ENCODE measurements at places on chromosomes 4 and X.

DNA sequence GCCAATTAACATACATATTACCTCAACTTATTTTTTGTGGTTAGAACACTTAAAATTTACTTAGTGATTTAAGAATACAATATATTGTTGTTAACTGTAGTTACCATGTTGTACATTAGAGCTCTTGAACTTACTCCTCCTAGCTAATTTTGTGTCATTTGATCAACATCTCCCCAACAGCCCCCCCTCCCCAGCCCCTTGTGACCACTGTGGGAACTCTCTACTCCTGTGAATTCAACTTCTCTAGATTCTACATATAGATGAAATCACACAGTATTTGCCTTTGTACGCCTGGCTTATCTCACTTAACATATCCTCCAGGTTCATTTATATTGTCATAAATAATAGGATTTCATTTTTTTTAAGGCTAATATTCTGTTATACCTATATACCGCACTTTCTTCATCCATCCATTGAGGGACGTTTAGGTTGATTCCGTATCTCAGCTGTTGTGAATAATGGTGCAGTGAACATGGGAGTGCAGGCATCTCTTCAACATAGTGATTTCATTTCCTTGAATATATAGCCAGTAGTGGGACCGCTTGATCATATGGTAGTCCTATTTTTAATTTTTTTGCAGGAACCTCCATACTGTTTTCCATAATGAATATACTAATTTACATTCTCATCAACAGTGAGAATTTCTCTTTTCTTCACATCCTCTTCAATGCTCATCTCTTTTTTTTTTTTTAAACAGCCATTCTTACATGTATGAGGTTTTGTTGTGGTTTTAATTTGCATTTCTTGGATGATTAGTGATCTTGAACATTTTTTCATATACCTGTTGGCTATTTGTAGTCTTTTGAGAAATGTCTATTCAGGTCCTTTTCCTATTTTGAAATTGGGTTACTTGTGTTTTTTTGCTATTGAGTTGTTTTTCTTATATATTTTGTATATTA, 66.8 kb downstream of the RAPGEF2 start:
- no peak for DNase-seq

GRCh38 chrX:134013524-134013923, 28.1 kb upstream of the GPC3 start:
- DNase-seq: no peak

GRCh38 chr4:30380404-30380998, 339.7 kb upstream of the PCDH7 start:
- peak; percentile 83 for DNase-seq

DNA sequence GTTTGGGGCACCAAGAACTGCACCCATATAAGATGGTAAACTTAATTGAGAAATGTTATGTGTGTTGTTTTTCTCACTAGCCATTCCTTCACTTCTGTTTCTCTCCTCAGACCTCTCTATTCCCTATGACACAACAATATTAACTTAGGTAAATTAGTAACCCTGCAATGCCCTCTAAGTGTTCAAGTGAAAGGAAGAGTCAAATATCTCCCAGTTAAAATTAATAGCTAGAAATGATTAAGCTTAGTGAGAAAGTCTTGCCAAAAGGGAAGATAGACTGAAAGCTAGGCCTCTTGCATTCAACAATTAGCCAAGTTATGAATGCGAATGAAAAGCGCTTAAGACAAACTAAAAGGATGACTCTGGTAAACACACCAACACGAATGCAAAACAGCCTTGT, 132.9 kb upstream of the KLF8 start:
- DNase-seq: no peak

- peak; percentile 9 for DNase-seq
Observed at GRCh38 chr4:175246941-175247340, 328.8 kb downstream of the ADAM29 start.

DNA sequence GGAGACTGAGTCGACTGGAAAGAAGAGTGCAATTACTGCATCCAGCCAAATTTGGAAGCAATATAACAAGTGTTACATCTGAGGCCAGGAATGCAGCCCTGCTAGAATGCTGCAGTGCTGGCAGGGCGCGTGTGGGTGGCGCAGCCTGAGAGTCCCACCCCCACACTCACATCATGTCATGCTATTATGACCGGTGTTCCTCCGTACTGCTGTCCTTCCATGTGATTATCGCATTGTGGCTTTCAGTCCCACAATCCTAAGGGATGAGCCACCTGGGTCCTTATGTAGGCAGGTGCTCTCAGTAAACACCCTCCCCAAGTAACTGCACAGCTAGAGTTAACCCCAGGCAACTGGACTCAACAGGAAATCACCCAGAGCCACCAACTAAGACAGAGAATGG, 122.6 kb upstream of the CPEB2 start:
- no peak for DNase-seq

GRCh38 chr4:8836664-8837171, 34.9 kb downstream of the HMX1 start:
- DNase-seq: no peak

- peak; percentile 4 for DNase-seq
Observed at GRCh38 chr4:120672558-120673147, 249.9 kb downstream of the PRDM5 start.

GRCh38 chr4:98793658-98794057, 135.2 kb upstream of the TSPAN5 start:
- no peak for DNase-seq

- DNase-seq: no peak
Observed at GRCh38 chrX:10501611-10502010, 118.8 kb downstream of the MID1 start.

GRCh38 chr4:137393044-137393443, 139.2 kb downstream of the PCDH18 start:
- DNase-seq: no peak

- no peak for DNase-seq
Observed at GRCh38 chrX:30895370-30895769, 6.3 kb upstream of the TAB3 start.

- no peak for DNase-seq
Observed at GRCh38 chr4:55530167-55530566, 16.5 kb downstream of the CLOCK start.

DNA sequence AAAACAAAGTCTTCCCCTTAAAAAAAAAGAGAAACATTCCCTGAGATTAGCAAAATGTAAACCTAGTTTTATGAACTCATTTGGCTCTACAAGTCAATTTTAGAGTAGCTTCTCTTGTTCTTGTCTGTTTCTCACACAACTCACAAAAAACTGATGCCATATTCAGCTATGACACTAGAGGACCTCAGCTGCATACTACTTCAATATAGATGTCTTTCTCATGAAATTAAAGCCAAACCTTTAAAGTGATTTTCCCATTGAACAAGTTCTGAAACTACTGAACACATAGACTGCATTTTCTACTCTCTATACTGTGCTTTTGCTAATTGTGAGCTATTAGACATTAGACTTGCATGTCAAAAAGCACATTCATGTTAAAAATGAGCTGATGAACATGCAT, 49.8 kb downstream of the TBCK start:
- DNase-seq: peak; percentile 58

- peak; percentile 4 for DNase-seq
Observed at GRCh38 chr4:63036159-63036866, 1372.9 kb downstream of the TECRL start.

DNA sequence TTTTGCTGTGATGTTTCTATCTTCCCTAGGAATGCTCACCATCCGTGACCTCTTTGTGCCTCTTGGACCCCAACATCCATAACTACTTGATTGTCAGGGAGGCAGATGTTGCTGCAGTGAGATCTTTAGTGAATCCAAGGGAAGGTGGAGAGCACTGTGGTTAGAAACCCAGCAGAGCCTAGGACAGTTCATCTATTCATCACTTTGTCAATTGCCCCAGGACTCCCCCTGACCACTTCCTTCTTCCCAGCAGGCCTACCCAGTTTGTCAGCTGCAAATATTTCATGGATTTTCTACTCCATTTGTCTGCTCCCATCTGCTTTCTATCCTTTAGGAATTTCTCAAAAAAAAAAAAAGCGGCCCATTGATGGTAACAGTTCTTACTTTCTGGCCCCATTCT, 942.8 kb downstream of the PCDH7 start:
- no peak for DNase-seq

- DNase-seq: peak; percentile 0
Observed at GRCh38 chrX:30270639-30271038, 23.7 kb downstream of the MAGEB1 start.

GRCh38 chr4:145935253-145936141, 3.1 kb downstream of the ZNF827 start:
- peak; percentile 24 for DNase-seq

DNA sequence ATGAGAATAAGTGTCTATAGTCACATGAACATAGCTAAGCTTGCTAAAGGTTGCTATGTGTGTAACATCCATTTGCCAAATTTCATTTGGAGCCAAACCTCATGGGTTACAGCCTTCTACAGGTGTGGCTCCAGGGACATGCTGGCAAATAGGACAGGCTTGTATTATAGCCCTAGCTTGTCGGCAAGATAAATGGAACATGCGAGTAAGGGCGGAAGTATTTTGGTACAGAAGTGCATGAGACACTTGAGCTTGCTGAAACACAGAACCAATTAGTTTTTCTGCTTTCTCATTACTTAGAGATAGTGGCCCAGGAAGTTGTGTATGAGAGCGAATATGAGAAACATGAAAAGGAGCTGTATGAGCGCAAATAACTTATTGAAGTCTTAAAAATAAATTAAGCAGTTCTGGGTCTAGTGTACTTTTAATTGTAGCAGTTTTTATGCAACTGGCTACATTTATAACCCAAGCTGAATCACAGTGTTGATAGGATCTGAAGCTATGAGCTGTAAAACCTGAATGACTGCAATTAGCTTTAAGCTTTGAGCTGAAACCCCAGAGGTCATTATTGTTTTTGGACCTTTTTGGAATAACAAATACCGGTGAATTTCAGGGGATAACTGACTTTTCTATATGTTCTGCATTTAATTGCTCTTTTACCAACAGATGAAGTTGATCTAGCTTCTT, 64.6 kb downstream of the KDM5C start:
- DNase-seq: no peak

- DNase-seq: peak; percentile 3
Observed at GRCh38 chr4:106473515-106473914, 104.9 kb upstream of the GIMD1 start.

DNA sequence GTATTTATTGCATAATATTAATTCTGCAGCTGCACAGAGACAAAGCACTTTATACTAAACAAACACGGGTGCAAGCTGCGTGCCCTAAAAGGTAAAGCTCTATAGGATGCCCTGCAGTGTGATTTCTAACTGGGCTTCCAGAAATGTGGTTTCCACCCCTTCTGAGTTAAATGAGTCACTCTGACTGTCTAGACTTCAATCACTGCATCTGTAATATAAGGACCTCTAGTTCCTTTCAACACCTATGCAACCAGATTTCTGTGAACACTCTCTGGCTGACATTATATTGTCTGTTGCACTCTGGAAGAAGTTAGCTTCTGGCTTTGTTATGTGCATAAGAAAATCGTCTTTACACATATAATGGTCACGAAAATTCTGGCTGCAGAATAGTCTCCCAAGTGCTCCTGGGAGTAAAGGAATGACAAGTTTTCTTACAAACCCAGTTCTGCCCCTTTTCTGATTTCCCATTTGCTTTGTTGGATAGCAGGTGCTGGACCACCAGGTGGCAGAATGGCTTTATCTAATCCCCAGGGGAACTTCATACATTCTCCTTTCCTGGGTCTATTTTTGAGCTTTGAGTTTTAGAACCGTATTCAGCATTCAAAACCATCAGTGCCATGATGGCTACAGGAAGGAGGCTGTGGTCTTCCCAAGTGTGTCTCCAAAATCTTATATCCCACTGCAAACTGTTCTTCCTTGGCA, 842.2 kb downstream of the STIM2 start:
- peak; percentile 42 for DNase-seq

- DNase-seq: peak; percentile 81
Observed at GRCh38 chr4:38163216-38164006, 203.2 kb downstream of the PTTG2 start.

DNA sequence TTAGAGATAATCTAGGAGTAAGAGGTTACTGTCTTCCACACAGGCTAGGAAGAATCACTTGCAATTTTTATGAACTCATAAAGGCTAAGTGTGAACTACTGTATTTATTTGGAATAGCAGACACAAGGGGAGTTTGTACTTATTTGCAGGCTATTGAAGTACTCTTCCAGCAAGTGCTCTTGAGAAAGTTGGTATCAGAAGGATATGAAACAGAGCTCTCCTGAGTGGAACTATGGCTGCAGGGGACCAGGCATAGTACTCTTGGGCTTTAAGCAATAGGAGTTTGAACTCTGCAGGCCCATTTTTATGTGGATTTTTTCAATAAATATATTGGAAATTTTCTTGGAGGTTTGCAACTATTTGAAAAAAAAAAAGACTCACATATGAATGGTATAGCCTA, 756.3 kb upstream of the ATOH1 start:
- no peak for DNase-seq
